ENCODE measurements at places on chromosomes 2 and 18. TPM values are rescaled to one million over a fixed set of nuclear protein-coding genes. Genes with fewer than 3 reads are reported as not detected.

GRCh38 chr18:8831531-8831930, 126.2 kb downstream of the MTCL1 start:
- DNase-seq, result no peak

The SIX3 gene
- total RNA-seq, result 0.08 TPM

The WDPCP gene
- total RNA-seq, result 4.9 TPM

The CCDC74B gene
- total RNA-seq, result 0.88 TPM

The LCT gene
- 0.08 TPM for total RNA-seq
